ENCODE measurements at places on chromosomes 2 and 18.

GRCh38 chr2:128371648-128372345 lies 53.1 kb upstream of the HS6ST1 start:
- no peak for DNase-seq

DNA sequence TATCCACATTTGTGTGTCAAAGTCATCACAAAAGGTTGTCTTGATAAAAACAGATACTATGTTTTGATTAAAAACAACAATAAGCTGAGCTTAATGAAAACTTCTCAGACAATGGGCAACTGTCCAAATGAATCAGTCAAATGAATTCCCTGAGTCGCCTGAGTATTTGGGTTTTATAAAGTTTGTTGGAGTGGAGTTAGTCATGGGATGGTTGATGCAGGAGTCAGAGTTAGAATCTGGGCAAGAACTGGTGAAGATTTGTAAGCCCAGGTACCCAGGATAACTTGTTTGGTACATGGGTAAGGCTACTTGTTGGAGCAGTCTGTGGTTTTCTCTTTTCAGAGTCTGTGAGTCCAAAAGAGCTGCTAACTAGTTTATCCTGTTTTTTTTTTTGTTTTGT lies 34.4 kb upstream of the RAPGEF4 start:
- DNase-seq, result no peak

- DNase-seq, result no peak
Measured at GRCh38 chr2:61434314-61434713, 36.6 kb downstream of the USP34 start.

- no peak for DNase-seq
Measured at GRCh38 chr2:45748239-45748638, 96.8 kb downstream of the PRKCE start.

DNA sequence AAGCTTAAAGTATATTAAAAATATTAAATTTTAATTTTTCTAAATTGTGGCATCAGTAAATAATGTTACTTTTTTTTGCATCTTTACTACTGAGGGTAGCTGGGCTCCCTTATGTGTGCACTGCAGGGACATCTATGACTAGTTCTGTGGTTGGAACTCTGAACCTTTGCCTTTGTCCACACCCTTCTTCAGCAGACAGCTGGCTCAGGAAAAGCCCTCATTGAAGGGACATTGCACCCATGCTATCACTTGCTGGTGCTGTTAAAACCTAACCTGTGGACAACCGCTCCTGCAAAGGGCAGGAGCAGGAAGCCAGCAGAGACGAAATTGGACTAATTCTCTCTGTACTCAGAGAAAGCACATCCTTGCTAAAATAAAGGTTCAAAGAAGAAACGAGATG lies 30.1 kb downstream of the MOCOS start:
- no peak for DNase-seq

DNA sequence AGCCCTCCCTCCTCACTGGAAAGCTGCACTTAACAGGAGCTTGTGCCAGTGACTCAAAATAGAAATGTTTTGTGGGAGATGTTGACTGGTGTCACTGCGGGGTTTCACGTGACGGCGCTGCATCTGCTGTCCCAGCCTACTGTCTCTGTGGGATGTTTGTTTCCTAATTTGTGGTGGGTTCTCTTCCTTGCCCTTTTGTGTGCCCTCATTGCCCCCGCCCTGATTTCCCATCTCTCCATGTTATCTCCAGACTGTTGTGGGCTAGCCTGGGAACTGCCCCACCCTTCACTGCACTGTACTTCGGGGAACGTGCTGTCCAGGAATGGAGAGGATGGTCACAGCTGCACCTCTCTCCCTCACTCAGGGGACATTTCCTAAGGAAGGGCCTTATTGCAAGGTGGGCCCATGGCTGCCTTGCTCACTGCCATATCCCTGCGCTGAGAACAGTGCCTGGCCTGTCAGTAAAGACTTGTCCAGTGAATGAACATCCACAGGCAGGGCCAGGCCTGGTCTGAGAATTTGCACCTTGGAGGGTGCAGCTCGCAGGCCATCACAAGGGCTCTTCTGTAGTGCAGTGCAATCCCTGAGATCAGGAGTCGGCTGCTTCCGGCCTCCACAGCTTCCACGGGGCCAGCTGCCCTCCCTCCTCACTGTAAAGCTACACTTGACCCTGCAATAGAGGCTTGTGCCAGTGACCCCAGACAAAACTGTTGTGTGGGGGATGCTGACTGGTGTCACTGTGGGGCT lies 18.1 kb downstream of the ZAP70 start:
- DNase-seq, result no peak

DNA sequence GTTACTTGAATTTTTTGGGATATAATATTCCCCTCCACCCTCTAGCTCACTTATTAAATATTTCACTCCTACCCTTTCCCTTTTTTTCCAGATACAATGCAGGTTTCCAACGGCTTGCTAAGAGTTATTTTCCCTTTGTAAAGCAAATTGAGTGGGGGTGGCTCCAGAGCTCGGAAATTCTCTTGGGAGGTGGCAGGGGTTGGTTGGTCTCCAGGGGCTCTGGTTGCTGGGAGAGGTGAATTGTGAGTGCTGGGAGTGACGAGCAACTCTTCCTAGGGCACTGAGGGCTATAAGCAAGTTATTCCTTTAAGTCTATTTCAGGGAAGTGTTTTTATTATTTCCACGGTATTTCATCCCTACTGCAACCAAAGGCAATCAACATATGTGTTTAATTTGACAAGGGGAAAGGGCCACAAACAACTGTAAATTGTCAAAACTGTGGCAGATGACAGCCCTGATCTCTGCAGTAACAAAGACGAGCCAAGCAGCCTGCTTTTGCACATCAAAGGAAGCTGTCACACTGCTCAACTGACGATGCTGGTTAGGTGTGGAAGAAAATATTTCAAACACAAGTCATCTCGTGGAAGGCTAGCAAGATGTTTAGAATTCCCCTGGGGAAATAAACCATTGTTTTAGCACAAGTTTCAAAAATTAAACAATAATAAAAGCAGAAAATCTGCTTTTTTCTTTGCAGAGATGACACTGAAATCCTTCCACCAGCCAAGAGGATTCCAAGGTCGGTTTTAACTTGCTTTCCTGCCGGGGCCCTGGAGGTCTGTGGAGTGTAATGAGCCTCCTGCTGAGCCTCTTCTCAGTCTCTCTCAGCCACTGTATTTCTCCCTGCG lies 34.8 kb upstream of the ASXL2 start:
- DNase-seq, result no peak
